ENCODE measurements at places on chromosomes 1 and 21. TPM values are rescaled to one million over a fixed set of nuclear protein-coding genes. Genes with fewer than 3 reads are reported as not detected.

- no peak for DNase-seq
Observed at GRCh38 chr1:983798-984475, 2.0 kb upstream of the PERM1 start.

DNA sequence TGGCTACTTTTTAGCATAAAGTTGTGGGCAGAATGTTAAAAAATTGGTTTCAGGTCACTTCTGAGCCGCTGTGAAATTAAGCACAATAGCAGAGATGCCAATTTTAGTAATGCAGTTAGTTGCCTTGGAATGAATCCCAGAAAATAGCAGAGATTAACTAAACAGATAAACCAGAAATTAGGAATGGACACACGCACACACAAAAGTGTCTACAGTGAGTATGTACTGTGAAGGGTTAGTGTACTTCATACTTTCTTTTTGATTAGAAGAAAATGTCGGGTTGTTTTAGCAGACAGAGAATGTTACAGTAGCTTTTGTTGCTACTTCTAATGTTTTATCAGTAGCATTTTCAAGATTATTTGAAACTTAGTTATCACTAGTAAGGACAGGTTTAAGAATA lies 106.7 kb downstream of the LEPR start:
- no peak for DNase-seq

GRCh38 chr1:56320464-56321149 lies 258.8 kb downstream of the PLPP3 start:
- DNase-seq = no peak

DNA sequence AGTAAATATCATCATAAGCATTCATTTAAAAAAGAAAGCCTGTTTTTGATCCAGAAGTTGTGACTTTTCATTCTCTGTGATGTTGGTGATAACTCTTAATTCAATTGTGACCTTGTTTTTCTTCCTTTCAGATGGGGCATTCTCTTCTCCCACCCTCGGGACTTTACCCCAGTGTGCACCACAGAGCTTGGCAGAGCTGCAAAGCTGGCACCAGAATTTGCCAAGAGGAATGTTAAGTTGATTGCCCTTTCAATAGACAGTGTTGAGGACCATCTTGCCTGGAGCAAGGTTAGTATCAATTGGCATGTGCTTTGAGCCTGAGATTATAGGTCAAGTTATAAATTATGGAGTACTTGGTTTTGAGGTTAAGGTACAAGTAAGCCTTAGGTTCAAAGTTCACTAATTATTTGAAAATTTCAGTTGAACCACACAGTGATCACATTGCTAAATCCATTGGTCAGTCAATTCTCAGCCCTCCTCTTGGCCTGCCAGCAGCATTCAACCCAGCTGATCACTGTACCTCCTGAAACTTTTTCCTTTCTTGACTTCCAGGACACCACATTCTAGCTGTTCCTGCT lies 4.1 kb downstream of the PRDX6 start:
- DNase-seq = no peak

PEX11B gene
- 39.6 TPM for total RNA-seq

Measured in renal cortical epithelial cell (primary cell).